ENCODE measurements at places on chromosomes 7 and 10. TPM values are rescaled to one million over a fixed set of nuclear protein-coding genes. Genes with fewer than 3 reads are reported as not detected.
A peak's percentile ranks its signal among the peaks of the same experiment; 100 is the strongest.

DNA sequence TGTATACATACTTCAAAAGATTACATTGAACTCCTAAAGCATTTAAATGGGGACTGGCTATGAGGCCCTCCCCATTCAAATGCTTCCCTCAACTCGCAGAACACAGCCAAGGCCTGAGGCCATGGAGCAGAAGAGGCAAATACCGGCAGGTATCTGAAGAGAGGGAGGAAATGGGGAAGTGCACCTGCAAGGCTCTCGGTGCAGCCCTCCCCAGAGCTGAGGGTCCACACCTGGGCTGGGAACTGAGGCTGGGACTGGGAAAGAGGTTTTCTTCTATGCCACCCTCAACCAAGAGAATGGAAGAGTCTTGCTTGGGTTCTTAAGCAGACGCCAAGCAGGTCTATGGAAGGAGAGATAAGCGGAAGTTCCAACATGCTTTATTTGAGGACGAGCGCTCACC is 13.0 kb upstream of the CYREN start:
- H3K36me3 ChIP-seq, result peaks cover 73% of the 10 kb centered on the region
- no peaks in the 10 kb centered on the region for H3K4me1 ChIP-seq
- H3K27me3 ChIP-seq, result no peaks in the 10 kb centered on the region

DNA sequence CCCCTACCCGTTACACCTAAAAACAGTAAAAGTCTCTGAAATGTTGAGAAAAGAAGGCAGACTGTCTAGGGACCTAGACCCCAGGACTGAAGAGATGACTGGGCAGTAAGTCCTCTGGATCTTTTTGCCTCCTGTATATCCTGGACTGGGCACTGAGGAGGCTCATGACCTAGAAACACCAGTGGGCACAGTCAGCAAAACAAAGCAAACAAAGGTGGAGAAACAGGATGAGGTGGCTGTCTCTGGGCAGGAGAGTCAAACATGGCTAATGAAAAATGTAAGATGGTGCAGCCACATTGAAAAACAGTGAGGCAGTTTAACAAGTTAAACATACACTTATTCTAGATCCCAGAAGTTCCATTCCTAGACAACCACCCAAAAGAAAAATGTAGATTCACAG is 45.9 kb downstream of the AKR1C4 start:
- no peak overlapping the region for H3K27ac ChIP-seq
- no peak for DNase-seq
- H3K4me1 ChIP-seq, result no peaks in the 10 kb centered on the region
- no peak overlapping the region for H3K4me3 ChIP-seq

The CYP26A1 gene
- total RNA-seq, result not detected

- H3K27me3 ChIP-seq, result no peaks in the 10 kb centered on the region
- H3K36me3 ChIP-seq, result peaks cover 8% of the 10 kb centered on the region
- DNase-seq, result no peak
- no peak overlapping the region for H3K4me3 ChIP-seq
Measured at GRCh38 chr7:157474685-157475084, 137.9 kb downstream of the DNAJB6 start.

The FBXL15 gene
- total RNA-seq, result 9.9 TPM

GRCh38 chr10:99964791-99965190 is 45.0 kb downstream of the DNMBP start:
- no peak for DNase-seq
- no peaks in the 10 kb centered on the region for H3K4me1 ChIP-seq
- no peak overlapping the region for H3K27ac ChIP-seq
- H3K36me3 ChIP-seq, result peaks cover 3% of the 10 kb centered on the region

DNA sequence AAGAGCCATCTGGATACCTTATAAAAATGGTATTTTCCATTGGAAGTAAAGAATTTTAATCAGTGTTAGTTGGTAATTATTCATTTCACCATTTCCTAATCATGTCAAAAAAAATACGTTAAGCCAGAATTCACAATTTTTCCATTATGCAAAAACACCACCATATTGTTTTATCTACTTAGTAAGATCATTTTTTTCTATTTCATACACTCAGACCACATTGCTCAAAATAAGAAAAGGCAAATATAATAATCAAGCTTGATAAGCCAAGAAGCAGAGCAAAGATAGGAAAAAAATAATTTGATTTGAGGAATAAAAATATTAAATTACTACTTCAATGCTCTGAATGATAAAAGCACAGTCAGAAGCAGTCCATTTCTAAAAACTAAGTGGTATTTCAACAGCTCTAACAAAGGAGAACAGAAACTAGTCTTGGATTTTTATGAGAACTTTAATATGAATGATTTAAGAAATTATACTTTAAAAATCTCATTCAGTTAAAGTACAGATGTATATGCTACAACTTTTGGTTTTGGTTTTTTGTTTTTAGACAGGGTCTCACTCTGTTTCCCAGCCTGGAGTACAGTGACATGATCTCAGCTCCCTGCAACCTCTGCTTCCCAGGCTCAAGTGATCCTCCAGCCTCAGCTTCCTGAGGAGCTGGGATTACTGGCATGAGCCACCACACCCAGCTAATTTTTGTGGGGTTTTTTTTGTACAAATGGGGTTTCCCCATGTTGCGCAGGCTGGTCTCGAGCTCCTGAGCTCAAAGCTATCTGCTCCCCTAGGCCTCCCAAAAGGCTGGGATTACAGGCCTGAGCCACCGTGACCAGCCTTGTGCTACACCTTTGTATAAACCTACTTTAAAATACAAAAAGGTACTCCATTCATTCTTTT is 46.6 kb downstream of the LRRN3 start:
- H3K4me3 ChIP-seq, result peak overlapping the region; percentile 62
- no peaks in the 10 kb centered on the region for H3K36me3 ChIP-seq
- DNase-seq, result peak; percentile 59
- peaks cover 32% of the 10 kb centered on the region for H3K4me1 ChIP-seq
- H3K27ac ChIP-seq, result peak overlapping the region; percentile 92
- H3K27me3 ChIP-seq, result no peaks in the 10 kb centered on the region

GRCh38 chr7:26861050-26861449 is 3.3 kb downstream of the SKAP2 start:
- H3K27ac ChIP-seq, result no peak overlapping the region
- H3K27me3 ChIP-seq, result peaks cover 66% of the 10 kb centered on the region
- peaks cover 4% of the 10 kb centered on the region for H3K36me3 ChIP-seq
- H3K4me1 ChIP-seq, result peaks cover 16% of the 10 kb centered on the region

- no peak for DNase-seq
- H3K27me3 ChIP-seq, result peaks cover 3% of the 10 kb centered on the region
- H3K27ac ChIP-seq, result no peak overlapping the region
- H3K36me3 ChIP-seq, result no peaks in the 10 kb centered on the region
- no peak overlapping the region for H3K4me3 ChIP-seq
Measured at GRCh38 chr7:38550836-38551235, 80.3 kb downstream of the AMPH start.

- no peaks in the 10 kb centered on the region for H3K4me1 ChIP-seq
- no peaks in the 10 kb centered on the region for H3K27me3 ChIP-seq
Measured at GRCh38 chr7:66092654-66093053, 17.0 kb downstream of the ASL start.

GRCh38 chr7:20330928-20331909 is 519 bp downstream of the ITGB8 start:
- H3K27me3 ChIP-seq, result peaks cover 47% of the 10 kb centered on the region
- peak overlapping the region; percentile 68 for H3K4me3 ChIP-seq
- H3K36me3 ChIP-seq, result no peaks in the 10 kb centered on the region
- peaks cover 18% of the 10 kb centered on the region for H3K4me1 ChIP-seq
- peak; percentile 18 for DNase-seq

DNA sequence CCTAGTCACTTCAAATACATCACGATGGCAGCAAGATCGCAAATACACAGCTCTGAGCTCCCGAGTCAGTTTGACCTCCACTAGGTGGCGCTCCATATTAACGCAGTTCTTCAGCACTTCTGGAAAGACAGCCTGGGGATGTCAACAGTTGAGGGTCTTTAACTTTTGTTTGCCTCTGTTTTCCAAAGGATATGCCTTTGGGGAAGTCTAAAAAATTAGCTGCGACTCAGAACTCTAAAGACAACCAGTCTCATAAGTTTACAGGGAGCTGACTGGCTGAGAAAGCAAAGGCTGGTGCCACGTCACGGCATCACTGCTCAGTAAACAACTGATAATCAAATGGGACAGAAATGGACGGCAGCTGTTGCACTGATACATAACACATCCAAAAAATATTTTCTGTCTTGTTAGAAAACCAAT is 458.8 kb downstream of the SORCS1 start:
- no peaks in the 10 kb centered on the region for H3K36me3 ChIP-seq
- no peaks in the 10 kb centered on the region for H3K4me1 ChIP-seq
- no peak overlapping the region for H3K27ac ChIP-seq
- H3K4me3 ChIP-seq, result no peak overlapping the region
- peak; percentile 64 for DNase-seq

The PAX4 gene
- total RNA-seq, result not detected

The COL17A1 gene
- total RNA-seq, result not detected

- peaks cover 3% of the 10 kb centered on the region for H3K27me3 ChIP-seq
- no peaks in the 10 kb centered on the region for H3K36me3 ChIP-seq
- H3K4me1 ChIP-seq, result no peaks in the 10 kb centered on the region
- H3K27ac ChIP-seq, result no peak overlapping the region
Measured at GRCh38 chr10:77603534-77603927, 34.1 kb downstream of the KCNMA1 start.

- H3K27me3 ChIP-seq, result no peaks in the 10 kb centered on the region
- no peaks in the 10 kb centered on the region for H3K4me1 ChIP-seq
- peak; percentile 0 for DNase-seq
- H3K27ac ChIP-seq, result no peak overlapping the region
Measured at GRCh38 chr7:44289341-44290251, 35.8 kb downstream of the CAMK2B start.

The SUPV3L1 gene
- total RNA-seq, result 41.1 TPM

DNA sequence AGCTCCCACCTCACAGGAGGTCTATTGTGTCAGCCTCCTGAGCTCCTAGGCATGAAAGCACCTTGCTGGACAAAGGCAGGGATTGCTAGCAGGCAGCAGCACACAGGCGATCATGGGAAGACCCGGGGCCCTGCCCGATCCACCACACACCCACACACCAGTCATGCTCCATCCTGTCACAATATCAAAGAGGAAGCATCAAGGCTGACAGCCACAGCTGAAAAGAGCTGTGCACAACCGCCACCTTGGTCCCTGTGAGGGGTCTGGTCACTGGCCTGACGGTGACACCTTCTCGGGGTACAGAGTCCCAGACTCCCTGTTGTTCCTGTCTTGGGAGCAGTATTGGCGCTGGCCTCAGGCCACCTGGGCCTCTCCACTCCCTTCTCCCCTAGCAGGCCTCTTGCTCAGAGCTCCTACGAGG is 89.7 kb upstream of the RET start:
- no peak overlapping the region for H3K4me3 ChIP-seq
- no peaks in the 10 kb centered on the region for H3K36me3 ChIP-seq
- peaks cover 5% of the 10 kb centered on the region for H3K4me1 ChIP-seq
- no peaks in the 10 kb centered on the region for H3K27me3 ChIP-seq
- no peak for DNase-seq

DNA sequence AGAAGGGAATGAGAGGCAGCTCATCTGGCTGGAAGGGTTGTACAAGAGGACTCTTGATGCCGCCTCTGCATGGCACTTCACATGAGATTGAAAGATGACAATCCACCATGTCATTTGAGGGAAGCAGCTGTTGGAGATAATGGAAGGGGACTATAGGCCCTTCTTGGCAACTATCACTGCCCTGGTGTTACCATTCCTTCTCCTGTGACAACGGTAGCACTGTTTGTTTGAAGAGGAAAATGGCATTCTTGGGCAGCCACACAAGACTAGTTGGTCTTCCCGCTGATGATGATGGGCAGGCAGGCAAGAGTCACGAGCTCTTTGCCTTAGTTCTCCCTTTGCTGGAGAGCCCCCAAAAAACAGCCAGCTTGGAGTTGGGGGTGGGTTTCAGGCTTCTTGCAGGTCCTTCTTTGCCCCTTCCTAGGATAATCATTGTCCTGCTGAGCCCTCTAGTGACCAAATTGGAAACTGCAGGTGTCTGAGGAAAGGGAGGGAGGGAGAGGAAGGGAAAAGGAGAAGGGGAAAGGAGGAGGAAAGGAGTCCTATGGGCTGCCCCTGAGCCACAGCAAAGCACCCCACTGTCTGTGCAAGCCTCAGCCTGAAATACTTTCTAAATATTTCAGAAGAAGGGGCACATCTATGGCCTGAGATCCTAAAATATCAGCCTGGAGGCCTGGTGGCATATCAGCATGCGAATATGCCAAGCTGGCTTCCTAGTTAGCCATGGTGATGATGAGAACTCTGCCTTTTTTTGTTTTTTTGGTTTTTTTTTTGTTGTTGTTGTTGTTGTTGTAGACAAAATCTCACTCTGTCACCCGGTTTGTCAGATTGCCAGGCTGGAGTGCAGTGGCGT is 165.6 kb upstream of the KMT2E start:
- DNase-seq, result peak; percentile 75
- no peak overlapping the region for H3K27ac ChIP-seq
- peaks cover 9% of the 10 kb centered on the region for H3K27me3 ChIP-seq
- no peak overlapping the region for H3K4me3 ChIP-seq
- H3K4me1 ChIP-seq, result no peaks in the 10 kb centered on the region

The COL26A1 gene
- total RNA-seq, result not detected

DNA sequence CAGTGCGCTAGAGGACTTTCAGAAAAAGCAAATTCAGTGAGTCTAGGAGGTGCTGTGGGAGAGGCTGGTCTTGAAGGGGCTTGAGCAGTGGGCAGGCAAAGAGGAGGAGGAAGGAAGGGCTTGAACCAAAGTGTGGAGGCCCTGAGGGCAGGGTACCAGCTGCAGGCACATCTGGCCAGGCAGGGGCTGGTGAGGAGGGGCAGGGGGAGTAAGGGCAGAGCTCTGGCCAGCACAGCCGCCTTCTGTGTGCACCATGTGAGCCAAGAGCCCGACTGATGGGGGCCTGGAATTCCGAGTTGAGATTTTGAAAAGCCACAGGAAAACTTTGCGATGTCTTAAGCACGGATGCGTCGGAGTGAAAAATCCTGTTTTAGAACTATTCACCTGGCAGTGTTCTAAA is 74.5 kb downstream of the PRPF18 start:
- no peak for DNase-seq
- no peaks in the 10 kb centered on the region for H3K36me3 ChIP-seq
- peaks cover 16% of the 10 kb centered on the region for H3K4me1 ChIP-seq

The CLDN4 gene
- 0.25 TPM for total RNA-seq

DNA sequence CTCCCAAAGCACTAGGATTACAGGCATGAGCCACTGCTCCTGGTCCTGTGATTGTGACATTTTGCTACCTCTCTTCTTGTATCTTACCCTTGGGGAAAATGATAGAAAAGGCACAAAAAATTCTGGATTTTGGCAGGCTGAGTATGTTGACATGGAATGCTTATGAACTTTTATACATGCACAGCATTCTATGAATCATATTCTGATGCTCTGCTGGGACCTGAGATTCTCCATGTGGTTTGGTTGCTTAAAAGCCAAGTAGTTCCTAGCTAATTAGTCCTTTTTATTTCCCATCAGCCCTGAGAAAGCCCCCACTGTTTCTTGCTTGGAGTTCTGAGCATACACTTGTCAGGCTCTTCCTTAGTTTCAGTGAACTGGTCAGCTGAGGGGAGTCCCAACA is 8.3 kb upstream of the KAZALD1 start:
- H3K4me1 ChIP-seq, result peaks cover 8% of the 10 kb centered on the region
- no peak overlapping the region for H3K27ac ChIP-seq
- H3K27me3 ChIP-seq, result peaks cover 24% of the 10 kb centered on the region
- no peak for DNase-seq
- H3K36me3 ChIP-seq, result peaks cover 8% of the 10 kb centered on the region

- H3K4me1 ChIP-seq, result no peaks in the 10 kb centered on the region
- H3K36me3 ChIP-seq, result peaks cover 15% of the 10 kb centered on the region
- DNase-seq, result no peak
- no peak overlapping the region for H3K4me3 ChIP-seq
Measured at GRCh38 chr10:4909118-4909517, 54.1 kb upstream of the AKR1C1 start.

The TMEM236 gene
- total RNA-seq, result not detected

The EPO gene
- total RNA-seq, result not detected

The EIF3B gene
- 156 TPM for total RNA-seq

The AS3MT gene
- 1.2 TPM for total RNA-seq

- no peaks in the 10 kb centered on the region for H3K27me3 ChIP-seq
- no peak for DNase-seq
- no peak overlapping the region for H3K27ac ChIP-seq
- H3K36me3 ChIP-seq, result no peaks in the 10 kb centered on the region
Measured at GRCh38 chr10:36185097-36185496, 543.0 kb upstream of the FZD8 start.
